Skeletal muscle tissue (tissue), 5 donors: ENCODE measurements at places on chromosomes 4 and X. TPM values are rescaled to one million over a fixed set of nuclear protein-coding genes. Genes with fewer than 3 reads are reported as not detected.

Gene TMSB15A
- 6.3 TPM for total RNA-seq

Gene DOK7
- total RNA-seq = 9.9 TPM

Gene GPC4
- total RNA-seq = 49.1 TPM

Gene NAT8L
- 1.0 TPM for total RNA-seq

Gene CHIC1
- 6.3 TPM for total RNA-seq

Gene TMPRSS11B
- not detected for total RNA-seq

Gene CT55
- not detected for total RNA-seq

Gene CTAG2
- not detected for total RNA-seq

Gene MAEA
- 24.5 TPM for total RNA-seq

Gene MAML3
- 3.1 TPM for total RNA-seq

Gene GABRA4
- total RNA-seq = under 0.01 TPM

Gene GYPE
- 2.1 TPM for total RNA-seq

Gene SPANXB1
- not detected for total RNA-seq

Gene MAD2L1
- total RNA-seq = 4.2 TPM

Gene ZMAT1
- total RNA-seq = 1.0 TPM

Gene C4orf50
- total RNA-seq = not detected

Gene LINC00632
- 6.8 TPM for total RNA-seq

Gene S100G
- not detected for total RNA-seq

Gene RAB9B
- total RNA-seq = 19.8 TPM

Gene MAP7D2
- total RNA-seq = not detected

Gene GAGE13
- total RNA-seq = not detected

Gene GAGE12F
- total RNA-seq = not detected

Gene PCDH19
- 2.6 TPM for total RNA-seq

Gene SLITRK2
- total RNA-seq = 0.52 TPM

Gene LDB2
- total RNA-seq = 55.8 TPM

Gene TMSB15C
- total RNA-seq = 7.8 TPM

Gene NSD2
- total RNA-seq = 41.8 TPM

Gene WDR17
- 1.0 TPM for total RNA-seq

Gene RHOXF2B
- total RNA-seq = not detected

Gene GLOD5
- not detected for total RNA-seq

Gene RASSF6
- not detected for total RNA-seq

Gene AFAP1
- 29.2 TPM for total RNA-seq

Gene ATP11C
- 17.7 TPM for total RNA-seq

Gene ANK2
- total RNA-seq = 383 TPM

Gene SMIM43
- total RNA-seq = 2.6 TPM

Gene HTATSF1
- 45.9 TPM for total RNA-seq

Gene COL4A6
- total RNA-seq = 1.0 TPM

Gene FMR1
- total RNA-seq = 33.9 TPM
